ENCODE measurements at places on chromosomes 4 and X.

DNA sequence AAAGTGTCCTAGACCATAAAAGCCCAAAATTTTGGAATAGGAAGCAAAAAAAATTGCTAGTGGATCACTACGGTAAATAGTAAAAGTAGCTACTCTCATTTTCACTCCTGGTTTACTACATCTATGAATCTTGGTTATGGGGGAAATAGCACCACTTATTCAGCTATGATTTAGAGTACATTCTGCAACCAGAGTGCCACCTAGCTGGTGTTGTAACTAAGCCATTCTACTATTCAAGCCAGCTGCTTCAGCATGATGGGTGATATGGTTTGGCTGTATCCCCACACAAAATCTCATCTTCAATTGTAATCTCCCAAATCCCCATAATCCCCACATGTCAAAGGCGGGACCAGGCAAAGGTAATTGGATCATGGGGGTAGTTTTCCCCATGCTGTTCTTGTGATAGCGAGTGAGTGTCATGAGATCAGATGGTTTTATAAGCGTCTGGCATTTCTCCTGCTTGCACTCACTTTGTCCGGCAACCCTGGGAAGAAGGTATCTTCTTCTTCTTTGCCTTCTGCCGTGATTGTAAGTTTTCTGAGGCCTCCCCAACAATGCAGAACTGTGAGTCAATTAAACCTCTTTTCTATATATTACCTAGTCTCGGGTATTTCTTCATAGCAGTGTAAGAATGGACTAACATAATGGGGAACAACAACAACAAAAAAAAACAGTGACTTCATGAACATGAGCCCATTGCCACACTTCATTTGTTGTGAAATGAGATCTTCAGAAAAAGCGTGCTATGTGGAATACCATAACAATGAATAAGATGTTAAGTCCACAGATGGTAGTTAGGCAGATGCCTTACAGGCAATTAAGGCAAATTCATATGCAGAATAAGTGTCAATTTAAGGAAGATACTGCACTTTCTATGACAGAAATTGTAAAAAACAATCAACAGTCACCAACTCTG lies 280.1 kb downstream of the PABPC4L start:
- no peak for DNase-seq
- H3K27ac ChIP-seq, result no peak overlapping the region
- H3K27me3 ChIP-seq, result no peaks in the 10 kb centered on the region

DNA sequence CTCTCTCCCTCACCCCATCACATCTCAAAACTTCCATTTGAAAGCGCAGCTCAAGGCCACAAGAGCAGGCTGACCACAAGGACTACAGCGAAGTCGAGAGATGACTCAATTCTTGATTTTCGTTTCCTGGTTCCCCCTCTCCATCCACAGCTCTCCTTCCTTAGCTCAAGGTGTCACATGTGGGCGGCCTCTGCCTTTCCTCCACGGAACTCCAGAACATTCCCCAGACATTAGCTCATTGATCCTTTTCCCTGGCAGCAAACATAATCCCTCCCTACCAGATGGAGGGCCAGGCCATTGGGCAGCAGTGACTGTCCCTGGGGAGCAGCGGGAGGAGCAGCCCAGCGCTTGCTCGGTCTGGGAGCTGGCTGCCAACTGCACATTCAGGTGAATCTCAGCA lies 56.3 kb downstream of the CCDC149 start:
- no peaks in the 10 kb centered on the region for H3K27me3 ChIP-seq
- H3K4me3 ChIP-seq, result no peak overlapping the region
- H3K4me1 ChIP-seq, result peaks cover 33% of the 10 kb centered on the region
- H3K27ac ChIP-seq, result no peak overlapping the region
- no peaks in the 10 kb centered on the region for H3K36me3 ChIP-seq

GRCh38 chr4:154485127-154485773 lies 6.3 kb downstream of the DCHS2 start:
- H3K4me3 ChIP-seq, result no peak overlapping the region
- no peaks in the 10 kb centered on the region for H3K27me3 ChIP-seq
- H3K36me3 ChIP-seq, result no peaks in the 10 kb centered on the region
- DNase-seq, result no peak
- no peak overlapping the region for H3K27ac ChIP-seq

DNA sequence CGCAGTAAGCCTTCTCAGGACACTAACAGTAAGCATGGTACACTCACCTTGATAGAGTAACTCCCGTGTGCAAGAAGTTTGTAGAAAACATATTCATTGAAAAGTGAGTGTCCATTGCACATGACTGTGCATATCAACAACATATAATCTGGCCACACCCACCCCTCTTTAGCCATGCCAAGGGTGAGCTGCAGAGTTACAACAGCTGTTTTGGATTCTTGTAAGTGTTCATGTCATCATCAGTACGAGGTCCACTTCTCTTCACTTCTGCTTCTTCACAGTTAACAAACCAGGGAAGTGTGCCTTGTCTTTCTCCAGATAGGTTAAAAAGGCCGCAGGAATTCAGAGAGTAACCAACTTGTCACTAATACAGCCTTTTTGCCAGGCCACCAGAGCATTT lies 116.6 kb downstream of the IRF2 start:
- H3K36me3 ChIP-seq, result no peaks in the 10 kb centered on the region
- H3K4me3 ChIP-seq, result no peak overlapping the region
- peaks cover 12% of the 10 kb centered on the region for H3K4me1 ChIP-seq
- no peak for DNase-seq

- H3K4me3 ChIP-seq, result no peak overlapping the region
- H3K27ac ChIP-seq, result no peak overlapping the region
- DNase-seq, result no peak
- H3K36me3 ChIP-seq, result no peaks in the 10 kb centered on the region
- H3K4me1 ChIP-seq, result no peaks in the 10 kb centered on the region
- no peaks in the 10 kb centered on the region for H3K27me3 ChIP-seq
Measured at GRCh38 chr4:89871211-89871610, 23.4 kb upstream of the MMRN1 start.

DNA sequence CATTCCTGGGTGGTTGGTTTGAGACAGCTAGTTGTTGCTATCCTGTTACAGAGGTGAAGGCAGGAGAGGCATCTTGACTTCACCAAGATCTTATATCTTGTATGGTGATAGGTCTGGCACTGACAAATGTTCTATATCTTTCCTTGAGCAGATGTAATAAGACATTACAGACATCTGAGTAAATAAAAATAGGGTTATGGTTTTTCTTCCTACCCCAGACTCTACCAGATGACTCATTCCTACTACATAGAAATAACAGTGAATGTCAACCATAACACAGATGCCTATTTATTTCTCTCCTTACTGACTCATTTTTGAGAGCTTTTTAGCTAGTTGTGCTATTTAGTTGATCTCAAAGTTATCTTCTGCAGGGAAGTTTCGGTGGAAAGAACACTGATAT lies 21.9 kb downstream of the HNRNPH2 start:
- no peak overlapping the region for H3K4me3 ChIP-seq
- H3K36me3 ChIP-seq, result no peaks in the 10 kb centered on the region
- no peaks in the 10 kb centered on the region for H3K4me1 ChIP-seq
- no peaks in the 10 kb centered on the region for H3K27me3 ChIP-seq
- no peak overlapping the region for H3K27ac ChIP-seq
- no peak for DNase-seq

- no peaks in the 10 kb centered on the region for H3K27me3 ChIP-seq
- no peaks in the 10 kb centered on the region for H3K4me1 ChIP-seq
- no peak overlapping the region for H3K27ac ChIP-seq
- no peaks in the 10 kb centered on the region for H3K36me3 ChIP-seq
- H3K4me3 ChIP-seq, result no peak overlapping the region
Measured at GRCh38 chr4:17126321-17126966, 228.0 kb upstream of the LDB2 start.

- H3K4me3 ChIP-seq, result no peak overlapping the region
- DNase-seq, result no peak
- no peaks in the 10 kb centered on the region for H3K27me3 ChIP-seq
- no peaks in the 10 kb centered on the region for H3K36me3 ChIP-seq
- H3K27ac ChIP-seq, result no peak overlapping the region
Measured at GRCh38 chr4:74501579-74501978, 56.6 kb downstream of the AREG start.

Data from MM.1S (cell line).